ENCODE measurements at places on chromosomes 7 and 10.

DNA sequence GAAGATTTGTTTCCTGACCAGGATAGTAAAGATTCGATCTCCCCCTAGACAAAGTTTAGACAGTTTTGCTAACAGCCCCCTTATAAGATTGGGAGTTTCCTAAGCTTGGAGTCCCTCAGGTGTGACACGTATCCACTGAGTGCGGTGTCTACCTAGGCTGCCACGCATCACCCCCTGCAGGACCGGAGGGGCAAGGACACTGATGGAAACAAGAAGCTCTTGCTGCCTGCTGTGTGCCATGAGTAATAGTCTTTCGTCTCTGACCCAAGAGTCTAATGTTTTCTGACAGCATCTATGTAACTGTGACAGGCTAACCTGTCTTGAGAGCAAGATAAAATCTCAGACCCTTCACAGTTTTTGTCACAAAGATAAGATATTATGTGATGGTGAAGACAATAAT lies 173.5 kb downstream of the SEMA3E start:
- no peak for DNase-seq

DNA sequence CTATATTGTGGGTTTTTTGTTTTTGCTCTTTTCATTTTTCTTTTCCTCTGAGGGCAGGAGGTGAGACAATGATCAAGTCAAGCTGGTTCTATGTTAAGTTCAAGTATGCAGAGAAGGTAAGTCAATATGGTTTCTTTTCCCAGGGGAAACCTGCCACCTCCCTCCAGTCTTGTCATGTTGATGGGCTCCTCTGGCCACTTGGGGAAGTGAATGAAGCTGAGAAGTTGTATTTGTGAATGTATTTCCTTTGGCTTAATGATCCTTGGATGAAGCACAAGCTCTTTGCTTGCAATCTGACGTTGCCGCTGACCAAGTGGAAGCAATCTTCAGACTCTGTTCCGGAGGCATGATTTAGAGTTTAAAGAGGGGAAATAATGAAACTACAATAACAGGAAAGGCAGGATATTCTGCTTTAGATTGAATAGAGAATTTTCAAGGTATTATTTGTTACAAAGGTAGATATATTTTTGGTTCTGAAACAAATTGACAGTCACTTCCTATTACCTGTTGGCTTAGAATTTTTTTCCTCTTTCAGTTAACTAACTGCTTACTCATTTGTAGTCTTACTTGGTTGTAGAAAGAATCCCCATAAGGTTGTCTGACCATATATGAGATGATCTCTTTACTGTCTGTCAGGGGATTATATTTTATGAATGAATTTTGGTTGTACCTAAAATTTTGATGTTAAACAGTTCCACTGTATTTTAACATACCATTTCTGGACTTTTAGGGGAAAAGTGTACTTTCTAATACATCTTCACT lies 369.6 kb downstream of the AUTS2 start:
- peak; percentile 10 for DNase-seq

DNA sequence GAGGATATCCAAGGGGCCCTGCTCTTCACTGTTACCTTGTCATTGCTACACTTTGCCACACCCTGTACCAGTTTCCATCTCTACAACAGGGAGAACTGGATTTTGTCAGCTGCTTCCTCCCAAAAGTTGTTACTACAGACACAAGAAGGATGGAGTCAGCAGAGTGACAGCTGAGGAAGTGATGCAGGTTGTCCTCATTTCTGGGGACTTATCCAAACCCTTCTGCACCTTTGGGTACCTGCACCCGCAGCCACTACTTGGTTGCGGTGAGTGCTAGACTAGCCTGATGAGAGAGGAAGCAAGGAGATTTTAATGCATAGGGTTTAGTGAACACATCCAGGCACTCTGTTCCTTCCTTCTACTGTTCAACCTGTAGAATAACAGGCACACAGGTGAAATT lies 281.0 kb downstream of the RPS24 start:
- DNase-seq, result no peak

- no peak for DNase-seq
Observed at GRCh38 chr7:137325927-137326326, 17.6 kb downstream of the PTN start.

- DNase-seq, result no peak
Observed at GRCh38 chr10:103840740-103841070, 14.7 kb downstream of the SH3PXD2A start.

GRCh38 chr7:24370541-24370940 lies 86.6 kb downstream of the NPY start:
- no peak for DNase-seq

DNA sequence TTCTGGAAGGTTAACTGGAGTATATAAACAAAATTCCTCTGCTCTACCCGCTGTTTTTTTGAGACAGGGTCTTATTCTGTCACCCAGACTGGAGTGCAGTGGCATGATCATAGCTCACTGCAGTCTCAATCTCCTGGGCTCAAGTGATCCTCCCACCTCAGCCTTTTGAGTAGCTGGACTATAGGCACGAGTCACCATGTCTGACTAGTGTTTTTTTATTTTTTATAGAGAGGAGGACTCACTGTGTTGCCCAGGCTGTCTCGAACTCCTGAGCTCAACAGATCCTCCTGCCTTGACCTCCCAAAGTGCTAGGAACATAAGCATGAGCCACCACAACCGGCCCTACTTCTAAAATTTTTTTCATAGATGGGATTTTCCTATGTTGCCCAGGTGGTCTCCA lies 2.2 kb downstream of the RAB18 start:
- no peak for DNase-seq

DNA sequence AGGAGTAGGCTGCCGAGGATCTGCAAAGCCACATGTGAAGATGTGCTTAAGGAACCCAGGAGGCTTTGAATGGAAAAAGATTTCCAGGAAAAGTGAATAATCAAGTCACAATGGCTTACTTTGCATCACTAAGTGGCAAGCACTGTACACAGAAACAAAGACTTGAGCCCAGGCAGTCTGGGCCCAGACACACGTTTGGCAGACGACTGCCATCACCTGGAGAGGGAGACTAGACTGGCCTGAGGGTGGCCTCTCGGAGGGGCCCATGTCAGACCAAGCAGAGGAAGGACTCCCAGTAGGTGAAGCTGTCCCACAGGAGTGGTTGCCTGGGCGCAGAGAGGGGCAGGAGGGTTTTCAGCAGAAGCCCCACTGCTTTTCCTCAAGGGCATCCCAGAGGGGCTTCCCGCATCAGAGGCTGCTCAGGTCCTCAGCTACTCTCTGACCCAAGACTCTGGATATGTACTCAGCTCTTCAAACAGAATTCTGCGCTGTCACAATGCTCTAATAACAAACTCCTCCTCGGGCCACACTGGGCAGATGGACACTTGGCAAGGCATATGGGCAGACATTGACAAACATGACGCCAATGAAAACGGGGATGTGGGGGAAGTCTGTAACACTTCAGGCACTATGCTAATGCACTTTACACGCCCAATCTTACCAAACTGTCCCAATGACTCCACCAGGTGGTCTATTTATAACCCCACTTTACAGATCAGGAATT lies 27.9 kb upstream of the FRAT2 start:
- DNase-seq, result no peak

GRCh38 chr10:71523756-71524155 lies 127.0 kb downstream of the CDH23 start:
- DNase-seq, result no peak

- no peak for DNase-seq
Observed at GRCh38 chr10:133013463-133013862, 71.1 kb upstream of the CFAP46 start.

GRCh38 chr7:22332461-22332870 lies 24.5 kb downstream of the RAPGEF5 start:
- DNase-seq, result no peak

DNA sequence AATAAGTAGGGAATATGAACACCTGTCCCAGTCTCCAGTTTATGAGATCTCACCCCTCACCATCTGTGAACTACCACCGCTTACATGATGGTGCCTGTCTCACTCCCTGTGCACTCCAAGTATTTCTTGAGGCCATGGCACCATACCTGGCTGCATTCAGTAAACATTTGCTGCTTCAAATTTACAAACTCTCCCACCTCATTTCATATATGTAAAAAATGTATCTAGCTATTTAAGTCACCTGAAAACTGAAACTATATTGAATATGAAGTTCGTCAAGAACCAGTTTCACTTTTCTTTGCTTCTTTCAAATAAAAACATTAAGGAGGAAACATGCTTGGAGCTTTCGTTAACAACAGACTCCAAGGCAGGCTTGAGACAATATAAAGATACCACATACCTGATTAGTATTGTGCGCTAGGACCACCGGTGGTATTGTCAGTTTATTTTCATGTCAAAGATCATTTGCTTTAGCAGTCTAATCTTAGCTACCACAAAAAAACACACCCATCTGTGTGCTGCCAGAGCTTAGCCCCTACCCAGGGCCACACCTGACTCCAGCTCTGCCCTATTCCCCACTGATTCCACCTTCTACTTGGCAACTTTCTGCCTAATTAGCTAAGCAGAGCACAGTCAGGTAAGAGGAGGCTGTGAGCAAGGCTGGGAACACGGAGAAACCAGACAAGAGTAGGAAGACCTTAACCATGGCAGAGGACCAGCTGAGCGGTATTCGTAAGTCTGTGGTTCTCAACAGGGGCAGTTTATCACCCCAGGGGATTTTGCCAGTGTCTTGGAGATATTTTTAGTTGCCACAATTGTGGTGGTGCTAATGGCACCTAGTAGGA lies 92.0 kb downstream of the ZFAND4 start:
- DNase-seq, result no peak

- peak; percentile 81 for DNase-seq
Observed at GRCh38 chr7:120064565-120064964, 208.4 kb upstream of the KCND2 start.

- DNase-seq, result no peak
Observed at GRCh38 chr10:11175823-11176243, 158.2 kb downstream of the CELF2 start.

DNA sequence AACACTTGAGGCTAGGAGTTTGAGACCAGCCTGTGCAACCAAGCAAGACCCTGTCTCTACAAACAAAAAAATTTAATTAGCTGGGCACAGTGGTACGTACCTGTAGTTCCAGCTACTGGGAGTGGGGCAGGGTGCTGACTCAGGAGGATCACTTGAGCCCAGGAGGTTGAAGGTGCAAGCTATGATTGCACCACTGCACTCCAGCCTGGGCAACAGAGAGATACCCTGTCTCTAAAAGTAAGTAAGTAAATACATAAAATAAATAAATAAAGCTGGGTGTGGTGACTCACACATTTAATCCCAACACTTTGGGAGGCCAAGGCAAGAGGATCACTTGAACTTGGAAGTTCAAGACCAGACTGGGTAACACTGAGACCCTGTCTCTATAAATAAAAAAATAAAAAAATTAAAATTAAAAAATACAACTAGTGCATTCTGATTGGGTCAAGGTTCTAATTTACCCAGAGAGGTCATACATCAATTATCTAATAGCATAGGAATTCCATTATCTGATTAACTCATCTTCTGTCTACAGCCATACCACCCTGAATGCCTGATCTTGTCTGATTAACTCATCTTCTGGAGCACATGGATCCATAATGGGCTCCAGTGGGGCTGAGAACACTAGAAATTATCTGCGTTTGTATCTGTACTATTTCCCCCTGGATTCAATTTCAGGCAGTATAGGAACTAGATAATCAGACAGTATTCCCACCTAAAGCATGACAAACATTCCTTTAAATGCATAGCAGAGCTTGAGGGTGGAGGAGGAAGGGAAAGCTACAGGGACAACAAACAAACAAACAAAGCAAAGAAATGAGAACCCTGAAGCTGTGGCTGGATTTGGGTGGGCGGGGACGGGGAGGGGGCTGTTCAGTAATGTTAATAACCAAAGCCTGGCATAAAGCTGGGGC lies 21.0 kb upstream of the HILPDA start:
- DNase-seq, result no peak

- DNase-seq, result no peak
Observed at GRCh38 chr7:27999829-28000228, 180.8 kb downstream of the JAZF1 start.

- DNase-seq, result no peak
Observed at GRCh38 chr10:75616874-75617478, 185.6 kb downstream of the LRMDA start.

- no peak for DNase-seq
Observed at GRCh38 chr7:149654588-149654987, 118.8 kb downstream of the ZNF467 start.

GRCh38 chr10:129870474-129870757 lies 93.7 kb downstream of the EBF3 start:
- DNase-seq, result no peak

DNA sequence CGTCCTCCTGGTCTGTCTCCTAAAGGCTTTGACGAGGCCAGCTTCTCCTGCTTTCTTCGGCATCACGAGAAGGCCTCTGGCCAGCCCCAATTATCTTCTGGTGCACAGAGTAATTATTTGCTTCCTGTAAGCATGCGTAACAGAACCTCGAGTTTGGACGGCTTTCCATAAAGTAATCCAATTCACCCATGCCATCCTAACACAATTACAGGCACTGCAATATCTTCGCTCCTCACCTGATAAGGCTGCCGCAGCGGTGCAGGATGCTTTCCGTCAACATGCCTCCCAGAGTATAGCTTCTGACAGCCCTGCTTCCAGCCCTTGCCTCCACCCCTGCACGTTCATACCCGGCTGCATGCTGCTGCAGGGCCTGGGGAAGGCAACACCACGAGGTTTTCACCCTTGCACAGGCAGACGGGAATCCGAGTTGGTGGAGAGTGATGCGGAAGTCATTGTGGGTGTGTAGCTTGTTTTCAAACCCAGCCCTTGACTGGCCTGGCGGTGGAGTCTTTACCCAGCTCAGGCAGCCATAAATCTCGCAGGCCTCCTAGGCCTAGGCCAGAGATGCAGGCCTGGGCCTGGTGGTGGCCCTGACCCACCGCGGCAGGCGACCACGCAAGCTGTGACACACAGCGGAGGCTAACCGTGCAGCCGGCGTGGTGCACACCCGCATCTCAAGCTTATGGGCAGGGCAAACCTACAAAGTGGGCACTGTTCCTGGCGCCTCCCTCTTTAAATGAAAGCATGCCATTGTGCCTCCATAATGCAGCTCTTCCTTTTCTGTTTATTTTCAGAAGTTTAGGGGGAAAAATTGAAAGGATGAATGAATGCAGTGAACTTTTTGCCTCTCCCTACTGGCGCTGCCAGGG lies 12.7 kb downstream of the EBF3 start:
- DNase-seq, result peak; percentile 80

DNA sequence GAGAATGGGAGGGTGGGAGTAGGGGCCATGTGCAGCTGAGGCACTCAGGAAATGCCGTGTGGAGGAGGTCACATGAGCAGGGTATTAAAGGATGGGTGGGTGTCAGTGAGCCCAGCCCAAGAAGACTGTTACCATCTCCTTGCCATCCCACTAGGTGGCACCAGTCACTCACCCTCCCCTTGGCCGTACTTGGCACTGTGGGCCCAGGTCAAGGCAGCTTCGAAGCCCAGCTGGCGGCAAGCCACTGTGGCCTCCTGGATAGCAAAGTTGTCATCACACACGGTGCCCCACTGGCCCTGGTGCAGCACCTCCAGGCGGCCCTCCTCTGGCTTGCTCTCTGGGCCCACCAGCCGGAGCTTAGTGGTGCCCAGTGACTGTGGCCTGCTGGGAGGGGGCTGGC lies 5.4 kb downstream of the LOXL4 start:
- DNase-seq, result peak; percentile 67

DNA sequence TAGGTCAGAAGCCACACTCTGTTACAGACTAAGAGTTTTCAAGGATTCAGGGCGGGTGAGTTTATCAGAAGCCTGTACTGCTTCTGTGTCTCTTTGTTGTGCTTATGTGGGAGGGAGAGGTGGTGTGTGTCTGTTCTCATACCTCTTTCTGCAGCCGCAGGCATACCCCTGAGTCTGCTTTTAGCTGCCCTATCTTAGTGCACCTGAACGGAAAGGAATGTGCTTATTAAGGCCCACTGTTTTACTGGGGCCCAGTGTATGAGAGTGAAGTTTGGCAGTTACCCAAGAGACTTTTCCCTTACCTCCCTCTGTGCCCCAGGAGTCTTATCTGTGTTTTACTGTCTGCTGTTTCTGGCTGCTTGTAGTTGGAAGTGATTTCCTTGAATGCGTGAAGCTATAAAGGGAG lies 104.3 kb downstream of the TYW1 start:
- DNase-seq, result no peak

Data from cardiac fibroblast (primary cell).